ENCODE measurements at places on chromosomes 5 and 9.

DNA sequence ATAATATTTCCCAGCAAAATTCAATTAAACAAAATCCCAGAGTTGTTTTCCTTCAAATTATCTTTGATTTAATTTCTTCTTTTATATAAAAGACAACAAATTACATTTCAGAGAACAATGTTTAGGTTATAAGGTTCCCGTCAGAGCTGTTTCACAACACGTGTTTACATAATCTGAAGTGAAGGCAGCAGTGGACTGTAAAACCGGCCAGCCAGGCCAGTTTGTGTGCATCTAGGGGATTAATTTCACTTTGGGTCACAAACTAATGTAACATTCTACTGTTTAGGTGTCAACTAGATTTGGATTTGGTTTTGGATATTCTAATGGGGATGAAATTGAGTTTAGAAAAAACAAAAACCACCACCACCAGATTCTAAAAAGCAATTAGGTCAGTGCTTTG lies 86.5 kb upstream of the PLPP1 start:
- no peak for DNase-seq

GRCh38 chr9:113326230-113326629 lies 13.8 kb downstream of the WDR31 start:
- DNase-seq = no peak

DNA sequence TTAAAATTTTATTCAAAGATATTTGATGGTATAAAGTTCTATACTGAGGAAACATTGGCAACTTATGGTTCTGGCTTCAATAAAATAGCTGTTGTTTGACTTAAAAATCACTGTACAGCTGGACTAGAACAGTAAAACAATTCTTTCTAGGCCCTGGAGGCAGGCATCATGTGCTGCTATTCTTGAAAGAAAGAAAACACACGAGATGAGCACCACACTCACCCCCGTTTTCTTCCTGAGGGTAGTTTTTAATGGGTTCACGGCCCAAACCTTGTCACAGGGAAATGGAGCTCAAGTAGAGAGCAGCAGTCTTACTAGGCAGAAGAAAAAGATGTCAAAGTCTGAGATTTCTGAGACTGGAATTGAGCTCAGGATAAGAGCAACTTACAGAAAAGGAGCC lies 68.0 kb downstream of the FSTL4 start:
- DNase-seq = no peak

DNA sequence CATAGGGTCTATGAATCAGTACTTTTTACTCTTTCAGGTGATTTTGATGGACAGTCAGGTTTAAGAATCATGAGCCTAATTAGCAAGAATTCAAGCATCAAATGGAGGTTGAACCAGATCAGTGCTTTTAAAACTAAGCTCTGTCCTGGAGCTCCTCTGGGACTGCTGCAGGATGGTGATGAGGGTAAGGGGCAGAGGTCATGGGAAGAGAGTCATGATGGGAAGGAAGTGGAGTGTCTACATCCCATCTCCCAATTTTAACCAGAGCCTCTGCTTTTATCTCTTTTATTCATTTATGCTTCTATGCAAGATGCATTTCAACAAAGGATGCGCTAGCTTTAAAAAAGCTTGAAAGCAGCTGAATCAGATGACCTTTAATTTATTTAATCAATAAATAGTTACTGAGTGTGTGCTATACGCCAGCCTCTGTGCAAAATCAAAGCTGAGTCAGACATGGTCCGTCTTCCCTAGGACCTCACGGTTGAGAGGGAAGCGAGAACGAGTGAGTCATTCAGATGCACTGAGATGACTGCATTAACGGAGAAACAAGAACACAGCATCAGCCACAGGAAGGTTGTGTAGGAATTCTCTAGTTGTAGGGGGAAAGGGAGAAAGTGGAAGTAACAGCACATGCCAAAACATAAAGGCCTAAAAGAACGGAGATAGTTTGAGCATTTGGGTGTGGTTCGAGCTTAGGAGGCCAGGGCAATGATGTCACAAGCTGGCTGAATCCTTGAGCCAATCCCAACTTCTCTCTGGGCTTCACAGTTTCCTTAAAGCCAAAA lies 441.6 kb upstream of the BRINP1 start:
- DNase-seq = no peak

DNA sequence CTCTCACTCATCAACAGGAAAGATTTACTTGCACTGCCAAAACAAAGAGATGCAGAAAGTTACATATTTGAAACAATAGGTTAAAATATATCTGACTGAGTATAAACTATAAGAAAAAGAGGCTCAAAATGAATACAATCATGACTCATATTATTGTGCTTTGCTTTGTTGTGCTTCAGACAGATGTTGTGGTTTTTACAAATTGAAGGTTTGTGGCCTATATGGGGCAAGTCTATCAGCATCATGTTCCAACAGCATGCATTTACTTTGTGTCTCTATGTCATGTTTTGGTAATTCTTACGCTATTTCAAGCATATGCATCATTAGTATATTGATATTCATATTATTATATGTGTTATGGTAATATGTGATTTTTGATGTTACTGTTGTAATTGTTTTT lies 330.0 kb downstream of the PRR16 start:
- DNase-seq = no peak

GRCh38 chr5:141714542-141715310 lies 32.7 kb upstream of the ARAP3 start:
- DNase-seq = no peak

- DNase-seq = peak; percentile 79
These were observed 38.9 kb downstream of the SLC35D2 start for GRCh38 chr9:96344458-96345180.

GRCh38 chr5:142610176-142611001 lies 75.5 kb downstream of the FGF1 start:
- DNase-seq = no peak

DNA sequence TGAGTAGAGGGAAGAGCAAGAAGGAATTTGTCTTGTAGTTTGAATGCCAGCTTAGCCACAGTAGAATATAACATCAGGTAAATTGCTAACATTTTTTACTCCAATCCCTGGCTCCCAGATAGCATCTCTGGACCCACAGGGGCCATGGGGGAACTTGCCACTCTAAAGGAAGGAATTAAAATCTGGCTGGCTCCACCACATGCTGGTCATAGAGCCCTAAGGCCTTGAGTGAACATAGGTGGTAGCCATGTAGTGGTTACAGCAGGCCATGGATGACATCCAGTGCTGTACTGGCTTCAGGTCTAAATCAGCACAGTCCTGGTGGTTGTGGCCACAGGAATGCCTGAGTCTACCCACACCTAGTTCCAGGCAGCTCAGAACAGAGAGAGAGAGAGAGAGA lies 109.9 kb upstream of the RGMB start:
- no peak for DNase-seq

- DNase-seq = no peak
These were observed 1384.5 kb upstream of the NUDT12 start for GRCh38 chr5:104947076-104947475.

DNA sequence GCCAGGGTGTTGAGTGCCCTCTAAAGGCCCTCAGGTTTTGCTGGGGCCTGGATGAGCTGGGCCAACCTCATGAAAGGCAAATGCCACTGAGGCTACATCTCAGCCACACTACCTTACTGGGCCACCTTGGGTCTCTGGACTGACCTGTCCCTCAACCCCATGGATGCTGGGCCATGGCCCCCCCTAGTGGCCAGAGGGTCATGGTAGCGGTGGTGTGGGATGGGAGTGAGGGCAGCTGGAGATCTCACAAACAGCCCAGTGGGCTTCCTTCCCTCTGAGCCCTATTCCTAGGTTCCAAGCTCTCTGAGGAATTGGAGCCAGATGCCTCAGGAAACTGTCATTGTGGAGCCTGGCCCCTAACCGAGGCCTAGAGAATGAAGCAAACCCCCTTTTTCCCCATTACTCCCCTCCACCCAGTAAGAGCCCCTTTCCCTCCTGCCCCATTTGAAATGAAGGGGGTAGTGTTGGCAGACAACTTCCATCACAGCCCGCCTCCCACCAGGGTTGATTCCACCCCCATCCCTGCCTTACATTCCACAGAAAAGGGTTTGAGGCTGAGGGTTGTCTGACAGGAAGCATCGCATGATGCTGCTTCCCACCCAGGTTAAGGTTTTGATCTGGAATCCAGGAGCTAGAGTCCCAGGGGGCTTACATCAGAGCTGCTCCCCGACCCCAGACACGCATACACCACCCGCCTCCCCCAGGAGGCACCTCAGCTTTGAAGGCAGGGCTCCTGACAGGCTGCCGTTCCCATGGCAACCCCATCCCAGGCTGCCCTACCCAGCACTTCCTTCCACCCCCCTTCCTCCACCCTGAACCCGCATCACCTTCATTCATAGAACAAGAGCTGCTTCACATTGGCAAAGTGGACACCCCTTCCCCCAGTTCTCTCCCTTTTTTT lies 63.9 kb downstream of the PCDH1 start:
- peak; percentile 57 for DNase-seq

- DNase-seq = no peak
These were observed 1.0 kb upstream of the MAMDC4 start for GRCh38 chr9:136850866-136851775.

DNA sequence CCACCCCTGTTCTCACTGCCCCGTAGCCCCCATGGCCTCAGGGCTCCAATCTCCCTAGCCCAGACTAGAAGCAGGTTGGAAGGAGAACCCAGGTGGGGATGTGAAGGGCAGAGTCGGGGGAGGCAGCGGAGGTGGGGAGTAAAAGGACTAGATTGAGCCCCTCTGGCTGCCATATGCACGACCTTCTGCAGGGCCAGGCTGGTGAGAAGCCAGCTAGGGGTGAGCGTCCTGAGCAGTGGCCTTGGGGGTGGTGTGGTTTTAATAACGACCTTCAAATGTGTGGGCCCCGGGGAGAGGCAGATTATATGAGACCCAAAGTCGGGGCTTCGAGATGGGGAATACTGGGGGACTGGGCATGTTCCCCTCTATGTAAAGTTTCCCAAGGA lies 139.5 kb downstream of the C9orf50 start:
- DNase-seq = no peak

- peak; percentile 82 for DNase-seq
These were observed 1.3 kb downstream of the ASTN2 start for GRCh38 chr9:117413346-117414219.

DNA sequence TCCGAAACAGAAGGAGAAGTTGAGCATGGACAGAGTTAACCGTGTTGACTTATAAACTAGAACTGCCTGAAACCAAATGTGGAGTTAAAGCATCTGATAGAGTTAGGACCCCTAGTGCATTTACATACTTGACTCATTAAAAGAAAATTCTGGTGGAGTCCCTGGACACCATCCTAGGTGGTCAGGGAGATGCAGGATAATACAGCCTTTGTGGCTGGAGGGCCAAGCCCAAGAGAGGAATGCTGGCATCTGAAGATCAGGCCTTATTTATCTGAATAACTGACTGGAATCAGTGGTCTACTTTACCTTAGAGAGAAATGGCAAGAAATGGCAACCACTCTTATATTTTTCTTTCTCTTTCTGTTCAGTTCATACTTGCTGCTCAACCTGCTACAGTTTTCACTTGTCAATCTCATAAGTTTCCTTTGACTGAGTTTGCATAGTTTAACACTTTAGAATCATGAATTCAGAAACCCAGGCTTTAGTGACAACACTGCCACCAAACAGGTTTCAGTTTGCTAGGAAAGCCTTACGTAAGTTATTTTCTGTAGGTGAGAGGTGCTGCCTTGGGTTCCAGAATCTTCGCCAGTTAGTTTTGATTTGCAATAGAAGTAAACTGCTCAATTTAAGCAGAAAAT lies 10.2 kb downstream of the CMYA5 start:
- no peak for DNase-seq

DNA sequence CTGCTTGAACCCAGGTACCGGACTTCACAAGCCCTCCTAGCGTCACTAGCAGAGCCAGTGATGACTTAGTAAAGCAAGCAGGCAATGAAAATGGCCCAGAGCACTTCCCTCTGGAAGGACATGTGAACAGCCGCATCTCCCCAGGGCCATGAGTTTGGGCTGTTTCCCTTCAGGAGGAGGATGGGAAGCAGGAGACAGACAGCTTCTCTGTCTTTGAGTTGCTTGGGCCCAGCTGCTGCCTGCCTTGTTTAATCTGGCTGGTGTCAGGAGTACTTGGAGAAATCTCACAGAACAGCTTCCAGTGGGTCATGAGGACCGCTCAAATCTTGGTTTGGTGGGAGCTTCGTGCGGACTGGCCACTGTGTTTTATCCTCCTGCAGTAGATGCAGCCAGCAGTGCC lies 25.4 kb upstream of the WWC1 start:
- no peak for DNase-seq

DNA sequence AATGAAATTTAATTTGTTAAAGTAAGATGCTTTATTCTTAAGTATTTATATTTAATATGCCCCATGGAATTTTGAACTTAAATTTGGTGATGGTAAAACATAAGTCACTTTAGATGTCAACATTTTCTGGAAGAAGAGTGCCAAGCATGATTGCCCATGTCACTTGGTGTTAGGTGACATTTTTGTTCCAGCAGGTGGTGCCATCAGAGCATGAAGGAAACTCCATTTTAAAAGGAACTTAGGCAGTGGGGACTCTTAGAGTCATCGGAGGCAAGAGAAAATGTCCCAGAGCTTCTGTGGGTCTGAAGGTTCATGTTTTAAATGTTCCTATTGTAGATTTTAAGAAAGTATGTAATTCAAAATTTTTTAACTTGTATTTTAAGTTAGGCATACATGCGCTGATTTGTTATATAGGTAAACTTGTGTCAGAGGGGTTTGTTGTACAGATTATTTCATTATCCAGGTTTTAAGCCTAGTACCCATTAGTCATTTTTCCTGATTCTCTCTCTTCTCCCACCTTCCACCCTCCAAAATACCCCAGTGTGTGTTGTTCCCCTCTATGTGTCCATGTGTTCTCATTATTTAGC lies 789.3 kb downstream of the SEMA5A start:
- DNase-seq = peak; percentile 63

DNA sequence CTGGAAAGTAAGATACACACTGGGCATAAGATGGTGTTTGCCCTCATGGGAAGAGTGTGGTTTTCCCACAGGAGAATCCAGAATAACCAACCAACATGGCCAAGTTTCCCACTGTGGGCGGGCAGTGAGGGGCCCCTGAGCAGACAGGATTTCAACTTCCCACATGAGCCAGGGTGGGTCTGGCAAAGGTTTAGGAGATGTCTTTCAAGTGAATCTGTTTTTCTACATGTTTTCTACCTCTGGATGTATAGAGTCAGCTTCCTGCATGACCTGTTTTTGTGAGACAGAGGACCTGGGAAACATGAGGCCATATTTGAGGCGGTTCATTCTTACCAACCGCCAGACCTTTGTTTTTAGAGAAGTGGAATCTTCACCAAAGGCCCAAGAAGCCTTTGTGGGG lies 100.5 kb downstream of the TLE4 start:
- DNase-seq = no peak

DNA sequence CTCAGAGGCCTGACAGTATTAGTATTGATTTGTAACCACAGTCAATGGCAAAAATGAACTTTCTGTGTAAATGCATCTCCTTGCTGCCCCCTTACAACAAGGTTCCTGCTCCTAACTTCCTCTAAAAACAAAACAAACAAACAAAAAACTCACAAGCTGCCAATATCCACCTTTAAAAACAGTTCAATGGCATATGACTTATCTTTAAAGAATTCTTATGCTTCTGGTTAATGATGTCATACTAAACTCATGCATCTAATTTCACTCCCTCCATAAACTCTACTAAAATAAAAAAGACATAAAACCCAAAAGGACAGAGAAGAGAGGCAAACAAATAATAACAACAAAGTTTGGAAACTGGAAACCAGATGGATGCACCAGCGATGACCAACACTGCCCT lies 9.0 kb upstream of the OR1N1 start:
- no peak for DNase-seq
